T follicular helper cell (primary cell): ENCODE measurements at places on chromosomes 2 and 18.

DNA sequence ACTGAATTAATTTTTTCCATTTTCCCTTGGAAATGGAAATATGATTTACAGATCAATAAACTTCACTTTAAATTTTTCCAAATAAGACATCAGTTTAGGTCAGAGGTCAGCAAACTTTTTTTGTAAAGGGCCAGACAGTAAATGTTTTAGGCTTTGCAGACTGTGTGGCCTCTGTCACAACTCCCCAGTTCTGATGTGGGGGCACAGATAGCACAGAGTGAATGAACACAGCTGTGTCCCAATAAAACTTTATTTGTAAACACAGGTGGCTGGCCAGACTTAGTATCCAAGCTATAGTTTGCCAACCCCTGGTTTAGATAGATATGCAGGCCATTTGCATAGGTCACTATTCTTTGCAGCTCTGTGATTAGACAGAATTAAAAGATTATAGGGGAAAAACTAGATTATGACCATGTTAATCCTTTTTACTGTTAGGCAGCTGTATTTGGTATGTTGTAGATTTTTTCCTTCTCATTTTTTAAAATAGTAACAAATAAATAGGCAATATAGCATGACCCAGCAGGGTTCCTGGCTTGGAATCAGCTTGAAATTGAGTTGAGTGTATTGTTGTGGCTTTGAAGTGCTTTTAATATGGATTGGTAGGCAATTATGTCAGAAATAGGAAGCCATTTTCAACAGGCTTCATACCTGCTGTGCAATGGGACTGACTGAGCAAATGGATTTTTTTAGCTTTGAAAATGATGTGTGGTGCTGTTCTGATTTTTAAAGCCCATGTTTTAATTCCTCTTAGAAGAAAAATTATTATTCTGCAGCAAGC lies 59.7 kb downstream of the WDSUB1 start:
- DNase-seq = no peak

DNA sequence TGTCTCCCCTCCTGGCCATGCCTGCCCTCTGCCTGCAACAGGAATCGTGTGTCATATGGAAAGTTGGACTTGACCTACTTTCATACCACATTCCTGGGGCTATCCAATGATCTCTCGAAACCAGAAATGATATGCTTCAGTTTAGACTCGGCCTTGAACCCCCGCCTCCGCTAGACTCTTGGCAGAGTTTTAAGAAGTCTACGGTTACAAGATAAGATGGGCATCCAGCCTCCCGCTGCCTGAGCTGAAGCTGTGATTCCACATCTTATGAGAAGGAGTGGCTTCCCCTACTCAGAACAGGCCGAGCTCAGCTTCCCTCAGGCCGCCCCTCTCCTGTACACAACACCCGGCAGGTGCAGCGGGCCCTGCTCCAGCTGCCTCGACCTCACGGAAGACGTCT lies 73.9 kb downstream of the MTCL1 start:
- DNase-seq = no peak

DNA sequence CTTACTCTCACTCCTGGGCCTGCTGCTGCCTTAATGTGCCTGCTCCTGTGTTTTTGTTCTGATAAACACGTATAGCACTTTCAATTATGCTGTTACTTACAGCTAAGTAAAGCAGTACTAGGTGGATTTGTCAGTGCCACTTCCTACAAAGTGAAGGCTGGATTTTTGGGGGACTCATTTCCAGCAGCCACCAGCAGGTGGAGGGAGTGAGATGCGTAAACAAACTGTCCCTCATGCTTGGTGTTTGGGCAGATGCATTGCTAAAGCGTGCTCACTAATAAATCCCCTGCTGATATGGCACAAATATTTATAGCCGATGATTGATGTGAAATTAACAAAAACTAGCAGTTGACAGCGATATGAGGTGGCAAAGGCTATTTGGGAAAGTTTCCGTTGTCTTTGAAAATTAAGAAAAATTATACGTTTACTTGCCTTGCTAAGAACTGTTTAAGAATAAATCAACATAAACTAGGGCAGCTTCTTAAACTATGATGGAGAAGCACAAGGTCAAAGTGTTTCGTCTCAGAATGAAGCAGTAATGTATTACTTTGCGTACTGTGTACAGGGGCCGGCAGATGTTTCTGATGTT lies 101.7 kb downstream of the AGAP1 start:
- DNase-seq = no peak

GRCh38 chr2:26988058-26988860 lies 17.8 kb downstream of the MAPRE3 start:
- DNase-seq = no peak

GRCh38 chr2:217326238-217327022 lies 466.6 kb upstream of the TNP1 start:
- no peak for DNase-seq

DNA sequence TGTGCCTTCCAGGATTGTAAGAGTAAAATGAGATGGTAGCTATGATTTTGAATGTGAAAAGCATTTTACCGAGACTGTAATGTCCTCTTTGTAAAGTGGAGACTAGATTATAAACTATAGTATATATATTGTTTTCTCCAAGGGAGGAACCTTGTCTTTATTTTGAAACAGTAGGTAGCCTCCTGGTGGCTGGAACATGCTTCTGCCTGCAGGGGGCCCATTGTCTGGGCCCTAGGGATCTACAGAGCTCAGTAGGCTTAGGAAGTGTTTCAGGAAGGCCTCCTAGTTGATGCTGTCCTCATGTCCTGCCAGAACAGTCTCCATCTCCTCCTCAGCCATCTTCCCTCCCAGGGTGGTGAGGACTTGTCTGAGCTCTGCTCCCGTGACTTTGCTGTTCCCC lies 3.0 kb downstream of the PIKFYVE start:
- no peak for DNase-seq

GRCh38 chr18:23257686-23258565 lies 122.6 kb downstream of the CABLES1 start:
- DNase-seq = no peak

DNA sequence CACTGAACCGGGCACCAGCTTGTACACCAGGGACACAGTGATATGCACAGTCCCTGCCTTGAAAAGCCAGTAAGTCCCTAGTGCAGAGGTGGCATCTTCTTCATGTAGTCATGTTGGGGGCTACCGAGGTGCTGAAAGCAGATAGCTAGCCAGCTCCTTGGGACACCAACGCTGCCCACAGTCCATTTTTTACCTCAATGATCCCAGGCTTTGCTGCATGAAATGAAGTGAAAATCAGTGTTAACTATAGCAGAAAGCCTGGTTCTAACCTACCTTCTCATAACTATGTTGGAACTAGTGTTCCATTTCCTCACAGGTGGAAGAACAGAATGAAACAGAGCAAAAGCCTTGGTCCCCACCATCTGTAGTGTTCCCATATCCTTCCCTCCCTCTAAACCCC lies 66.6 kb upstream of the EML6 start:
- DNase-seq = no peak

- no peak for DNase-seq
Observed at GRCh38 chr2:46915281-46915810, at the start of gene MCFD2. Gene MCFD2, minus strand, starts transcription at chr2:46915806. Its CDS starts 6,635 bp downstream, at chr2:46909171.

- no peak for DNase-seq
Observed at GRCh38 chr2:175552902-175553301, 371.4 kb upstream of the ATP5MC3 start.

- no peak for DNase-seq
Observed at GRCh38 chr2:129404000-129404685, 575.3 kb upstream of the RAB6C start.

- DNase-seq = no peak
Observed at GRCh38 chr2:2960441-2961133, 417.0 kb downstream of the EIPR1 start.

- no peak for DNase-seq
Observed at GRCh38 chr2:14903709-14904374, 271.3 kb downstream of the LRATD1 start.

DNA sequence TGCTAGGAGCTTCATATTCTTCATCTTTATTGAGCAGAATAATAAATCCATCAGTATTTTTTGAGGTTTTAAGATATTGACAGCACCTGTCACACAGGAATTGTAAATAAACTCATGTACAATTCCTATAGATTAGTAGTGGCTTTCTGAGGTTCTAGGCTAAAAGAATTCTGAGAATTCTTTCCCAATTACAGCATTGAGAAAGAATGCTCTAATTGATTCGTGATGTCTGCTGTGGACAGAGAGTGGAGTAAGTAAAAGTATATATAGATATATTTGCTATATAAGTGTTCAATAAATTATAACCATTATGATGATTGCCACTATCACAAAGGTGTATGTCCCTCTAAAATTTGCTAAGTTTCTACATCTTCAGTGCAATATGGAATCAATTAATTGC lies 186.5 kb upstream of the NRP2 start:
- DNase-seq = no peak

DNA sequence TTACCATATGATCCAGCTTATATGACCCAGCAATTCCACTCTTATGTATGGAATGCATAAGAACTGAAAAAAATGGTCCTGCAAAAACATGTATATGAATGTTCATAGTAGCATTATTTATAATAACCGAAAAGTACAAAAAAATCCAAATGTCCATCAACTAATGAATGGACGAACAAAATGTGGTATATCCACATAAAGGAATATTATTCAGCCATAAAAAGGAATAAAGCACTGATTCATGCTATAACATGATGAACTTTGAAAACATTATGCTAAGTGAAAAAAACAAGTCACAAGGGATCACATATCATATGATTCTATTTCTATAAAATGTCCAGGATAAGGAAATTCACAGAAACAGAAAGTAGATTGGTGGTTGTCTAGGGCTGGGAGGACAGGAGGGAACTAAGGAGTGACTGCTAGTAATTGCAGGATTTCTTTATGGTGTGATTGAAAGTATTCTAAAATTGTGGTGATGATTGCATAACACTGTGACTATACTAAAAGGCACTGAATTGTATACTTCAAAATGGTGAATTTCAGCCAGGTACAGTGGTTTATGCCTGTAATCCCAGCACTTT lies 10.0 kb upstream of the DIS3L2 start:
- no peak for DNase-seq

GRCh38 chr18:8996771-8997432 lies 105.6 kb upstream of the NDUFV2 start:
- DNase-seq = no peak

DNA sequence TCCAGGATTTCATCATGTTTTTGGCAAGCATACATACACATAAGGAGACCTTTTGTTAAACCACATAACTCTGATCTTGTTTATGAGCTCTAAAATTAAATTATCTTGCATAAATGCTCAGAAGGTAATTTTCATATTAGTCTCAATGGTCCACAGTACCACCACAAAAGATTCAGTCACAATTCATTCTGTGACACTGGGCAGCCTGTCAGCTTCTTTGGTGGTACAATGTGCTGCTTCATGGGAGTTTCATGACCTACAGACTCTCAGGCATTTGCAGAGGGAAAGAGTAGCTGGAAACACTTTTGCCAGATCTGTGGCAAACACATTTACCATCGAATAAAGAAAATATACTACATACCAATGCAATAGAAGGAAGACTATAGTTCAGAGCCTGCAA lies 51.3 kb upstream of the ZNF397 start:
- DNase-seq = no peak

DNA sequence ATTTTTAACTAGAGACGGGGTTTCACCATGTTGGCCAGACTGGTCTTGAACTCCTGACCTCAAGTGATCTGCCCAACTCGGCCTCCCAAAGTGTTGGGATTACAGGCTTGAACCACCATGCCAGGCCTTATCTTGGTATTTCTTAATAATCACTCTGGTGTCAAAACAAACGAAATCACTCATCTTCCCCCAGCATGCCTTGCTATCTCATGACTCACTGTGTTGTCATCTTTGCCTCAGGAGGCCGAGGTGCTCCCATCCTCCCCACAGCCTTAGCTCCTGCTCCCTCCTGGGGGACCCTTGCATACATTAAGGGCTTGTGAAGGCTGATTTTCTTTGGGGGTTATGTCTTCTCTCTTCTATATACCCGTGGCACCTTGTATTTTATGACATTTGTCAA lies 250.1 kb upstream of the DPP10 start:
- DNase-seq = no peak

DNA sequence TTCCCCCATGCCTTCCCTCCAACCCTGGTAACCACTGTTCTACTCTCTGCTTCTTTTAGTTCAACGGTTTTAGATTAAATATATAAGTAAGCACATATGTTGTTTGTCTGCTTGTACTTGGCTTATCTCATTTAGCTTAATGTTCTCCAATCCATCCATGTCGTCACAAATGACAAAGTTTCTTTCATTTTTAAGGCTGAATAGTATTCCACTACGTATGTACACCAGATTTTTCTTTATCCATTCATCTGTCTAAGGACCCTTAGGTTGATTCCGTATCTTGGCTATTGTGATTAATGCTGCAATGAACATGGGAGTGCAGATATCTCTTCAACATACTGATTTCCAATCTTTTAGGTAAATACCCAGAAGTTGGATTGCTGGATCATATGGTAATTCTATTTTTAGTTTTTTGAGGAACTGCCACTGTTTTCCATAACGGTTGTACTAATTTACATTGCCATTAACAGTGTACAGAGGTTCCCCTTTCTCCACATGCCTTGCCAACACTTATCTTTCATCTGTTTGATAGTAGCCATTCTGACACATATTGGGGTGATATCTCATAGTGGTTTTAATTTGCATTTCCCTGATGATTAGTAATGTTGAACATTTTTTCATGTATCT lies 8.1 kb downstream of the ASB3 start:
- no peak for DNase-seq

- DNase-seq = no peak
Observed at GRCh38 chr2:236787885-236788284, 218.3 kb downstream of the ACKR3 start.

GRCh38 chr2:136479696-136480095 lies 285.6 kb upstream of the THSD7B start:
- no peak for DNase-seq

DNA sequence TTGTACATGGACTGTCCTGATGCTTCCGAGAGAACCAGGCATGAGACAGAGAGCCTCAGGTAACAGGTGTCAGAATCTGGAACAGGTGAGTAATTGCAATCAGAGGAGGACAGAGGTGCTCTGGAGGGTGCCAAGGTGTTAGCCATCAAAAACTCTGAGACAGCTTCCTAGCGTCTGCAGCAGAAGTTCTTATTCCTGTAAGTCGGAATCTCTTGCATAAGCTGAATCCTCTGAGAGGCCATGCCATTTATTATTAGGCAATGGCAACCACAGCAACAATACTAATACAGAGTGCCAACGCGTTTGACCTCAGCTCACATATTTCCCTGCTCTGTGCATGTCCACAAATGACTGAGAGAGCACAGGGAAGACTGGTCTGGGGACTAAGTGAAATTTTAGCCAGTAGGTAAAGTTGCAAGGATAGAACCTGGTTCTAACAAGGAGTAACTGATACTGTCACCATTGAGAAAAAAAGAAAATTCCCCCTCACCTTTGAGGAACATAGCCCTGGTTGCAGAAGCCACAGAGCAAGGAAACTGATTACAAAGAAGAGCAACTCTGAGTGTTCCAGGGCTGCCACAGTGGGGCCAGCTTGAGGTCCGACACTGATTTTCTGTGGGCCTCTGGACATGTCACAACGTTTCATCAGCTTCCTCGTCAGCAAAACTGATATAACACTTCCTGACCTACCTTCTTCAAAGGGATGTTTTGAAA lies 55.1 kb upstream of the ACSL3 start:
- DNase-seq = no peak
